ENCODE measurements at places on chromosomes 13 and 19.

GRCh38 chr13:41827507-41828213 lies 133.2 kb downstream of the VWA8 start:
- no peak for DNase-seq

- DNase-seq = no peak
Observed at GRCh38 chr13:61036715-61037114, 378.9 kb downstream of the PCDH20 start.

DNA sequence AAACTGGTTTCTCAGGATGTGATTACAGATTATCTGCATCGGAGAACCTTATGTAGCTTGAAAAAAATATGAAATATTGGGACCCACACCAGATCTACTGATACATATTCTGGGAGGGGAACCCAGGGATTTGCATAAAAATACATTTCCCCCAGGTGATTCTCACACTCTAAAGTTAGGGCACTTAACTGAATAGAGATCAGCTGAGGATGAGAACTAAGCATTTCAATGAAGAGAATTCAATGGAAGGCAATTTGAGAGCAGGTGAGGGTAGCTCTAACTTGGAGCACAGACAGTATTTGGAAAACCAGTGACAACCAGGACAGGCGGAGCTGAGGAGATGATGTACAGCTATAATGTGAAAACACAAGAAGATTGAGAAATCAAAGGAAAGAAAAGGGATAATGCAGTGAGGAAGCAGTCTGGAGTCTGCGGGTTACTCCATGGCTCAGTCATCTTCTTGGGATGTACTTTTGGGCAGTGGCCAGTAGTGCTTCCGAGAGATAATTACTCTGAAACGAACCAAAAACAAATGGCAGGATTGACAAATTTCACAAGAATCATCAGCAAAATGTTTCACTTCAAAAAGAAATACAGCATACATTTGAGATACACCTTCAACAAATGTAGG lies 6.1 kb upstream of the OXGR1 start:
- no peak for DNase-seq

GRCh38 chr13:20221772-20222171 lies 10.3 kb downstream of the GJB6 start:
- no peak for DNase-seq

DNA sequence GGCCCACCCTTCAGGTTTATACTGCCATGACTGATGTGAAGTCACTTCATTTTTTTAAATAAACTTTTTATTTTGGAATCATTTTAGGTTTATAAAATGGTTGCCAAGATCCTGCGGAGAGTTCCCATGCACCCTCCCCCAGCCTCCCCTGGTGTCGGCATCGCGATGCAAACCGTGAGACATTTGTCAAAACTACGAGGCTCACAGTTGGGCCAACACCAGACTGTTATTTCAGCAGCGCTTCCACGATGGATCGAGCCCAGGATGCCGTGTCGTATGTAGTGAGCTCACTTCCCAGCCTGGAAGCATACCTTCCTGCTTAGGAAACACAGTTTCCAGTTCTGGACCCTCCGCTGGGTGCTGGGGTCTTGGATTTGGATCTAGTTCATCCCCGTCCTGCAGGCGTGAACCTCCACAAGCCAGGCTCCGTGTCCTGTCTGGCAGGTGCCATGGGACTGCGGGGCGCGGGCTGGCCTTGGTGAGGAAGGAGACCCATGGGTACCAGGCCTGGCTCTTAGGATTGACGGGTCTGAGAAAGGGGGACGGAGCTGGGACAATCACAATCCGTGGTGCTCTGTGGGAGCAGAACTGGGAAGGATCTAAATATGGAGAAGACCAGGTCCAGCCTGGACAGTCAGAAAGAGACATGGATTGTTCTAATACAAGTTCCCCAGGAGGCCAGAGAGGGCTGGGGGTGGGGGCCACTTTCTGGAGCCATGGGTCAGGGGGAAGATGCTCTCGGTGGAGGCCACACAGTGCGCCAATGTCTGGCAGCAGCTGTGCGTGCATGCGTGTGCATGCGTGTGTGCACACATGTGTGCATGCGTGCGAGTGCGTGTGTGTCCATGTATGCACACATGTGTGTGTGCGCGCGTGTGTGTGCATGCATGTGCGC lies 2.4 kb upstream of the SBK2 start:
- no peak for DNase-seq

DNA sequence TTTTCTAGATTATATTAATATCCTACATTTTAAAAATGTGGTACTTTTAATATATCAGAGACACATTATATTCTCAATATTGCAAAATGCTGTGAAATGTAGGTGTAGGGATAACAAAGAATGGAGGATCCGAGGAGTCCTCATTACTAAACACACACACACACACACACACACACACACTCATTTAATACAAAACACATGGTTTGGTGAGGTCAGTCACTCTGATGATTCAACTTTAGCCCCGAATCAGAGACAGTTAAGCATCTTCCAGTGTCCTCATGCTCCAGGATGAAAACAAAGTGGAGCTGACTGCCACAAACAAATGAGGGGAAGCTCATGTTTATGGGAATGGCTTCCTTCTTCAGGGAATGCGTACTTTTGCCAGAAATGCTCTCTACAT lies 147.5 kb downstream of the CYSLTR2 start:
- no peak for DNase-seq

- DNase-seq = no peak
Observed at GRCh38 chr19:33826521-33826920, 29.9 kb downstream of the KCTD15 start.

DNA sequence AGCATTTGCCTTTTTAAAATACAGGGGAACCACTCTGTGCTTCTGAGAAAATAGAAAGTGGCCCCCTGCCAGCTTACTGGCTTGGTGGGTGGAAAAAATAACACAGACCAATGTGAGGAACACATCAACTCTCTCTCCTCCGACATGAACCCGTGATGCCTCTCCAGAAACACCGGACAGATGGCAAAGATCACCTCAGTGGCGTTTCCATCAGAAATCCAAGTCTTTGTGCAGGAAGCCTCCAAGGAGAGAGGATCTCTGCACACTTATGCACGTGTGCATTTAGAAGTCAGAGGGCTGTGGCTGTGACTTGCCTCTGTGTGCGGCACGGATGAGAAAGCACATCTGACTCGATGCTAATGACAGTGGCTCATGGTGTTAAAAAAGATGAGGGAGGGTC lies 112.3 kb upstream of the KLF12 start:
- DNase-seq = peak; percentile 40

DNA sequence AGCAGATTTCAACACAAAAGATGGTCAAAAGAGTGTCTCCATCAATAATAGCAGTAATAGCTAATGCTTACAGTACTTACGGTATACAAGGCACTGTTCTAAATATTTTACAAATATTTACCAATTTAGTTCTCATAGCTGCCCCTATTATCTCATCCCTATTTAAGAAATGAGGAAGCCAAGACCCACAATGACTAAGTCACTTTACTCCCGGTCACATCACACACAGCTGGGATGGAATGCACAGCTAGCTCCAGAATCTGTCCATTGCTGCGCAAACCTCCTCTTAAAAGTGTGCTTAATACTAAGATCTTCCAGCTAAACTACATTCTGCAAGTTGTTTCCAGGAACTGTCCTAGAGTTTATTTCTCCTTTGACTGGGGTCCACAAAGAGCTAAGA lies 63.4 kb downstream of the RAP2A start:
- no peak for DNase-seq

- no peak for DNase-seq
Observed at GRCh38 chr13:20713751-20714150, 10.3 kb downstream of the IL17D start.

- no peak for DNase-seq
Observed at GRCh38 chr13:33548069-33548468, 262.5 kb upstream of the STARD13 start.

GRCh38 chr13:47846886-47847285 lies 154.2 kb downstream of the SUCLA2 start:
- no peak for DNase-seq

- DNase-seq = no peak
Observed at GRCh38 chr13:65959305-65959704, 1270.8 kb downstream of the PCDH9 start.

DNA sequence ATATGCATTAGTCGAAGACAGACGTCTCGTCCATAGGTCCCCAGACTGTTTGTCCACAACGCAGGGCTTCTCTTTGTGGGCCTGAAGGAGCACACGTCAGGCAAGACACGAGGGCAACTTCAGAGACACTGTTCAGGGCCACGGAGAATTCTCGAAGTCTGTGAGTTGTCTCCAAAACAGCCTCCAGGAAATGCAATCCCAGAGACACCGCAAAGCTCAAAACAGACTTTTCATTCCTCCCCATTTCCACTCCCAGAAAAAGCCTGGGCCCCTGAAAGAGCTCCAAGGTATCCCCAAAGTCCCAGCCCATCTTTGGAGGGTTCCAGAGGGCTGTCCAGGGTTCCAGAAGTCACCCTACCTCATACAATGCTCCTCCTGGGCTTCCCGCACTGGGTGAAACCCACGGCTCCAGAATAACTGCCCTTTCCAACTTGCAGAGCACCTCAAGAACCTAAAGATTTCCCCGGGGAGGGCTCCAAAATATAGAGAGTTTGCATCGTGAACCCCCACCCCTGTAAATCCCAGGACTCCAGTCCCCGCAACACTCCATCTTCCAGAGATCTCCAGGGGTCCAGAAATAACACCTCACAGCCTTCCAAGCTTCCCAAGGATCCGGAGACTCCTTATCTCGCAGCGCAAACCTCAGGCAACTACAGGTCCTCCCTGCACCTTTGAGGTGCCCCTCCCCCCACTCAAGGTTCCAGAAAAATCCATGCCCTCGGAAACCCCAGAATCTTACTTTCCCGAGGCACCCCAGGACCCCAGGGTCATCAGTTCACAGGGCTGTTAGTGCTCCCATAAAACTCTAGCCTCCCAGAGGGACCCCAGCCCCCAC lies 687 bp upstream of the FTL start:
- no peak for DNase-seq

DNA sequence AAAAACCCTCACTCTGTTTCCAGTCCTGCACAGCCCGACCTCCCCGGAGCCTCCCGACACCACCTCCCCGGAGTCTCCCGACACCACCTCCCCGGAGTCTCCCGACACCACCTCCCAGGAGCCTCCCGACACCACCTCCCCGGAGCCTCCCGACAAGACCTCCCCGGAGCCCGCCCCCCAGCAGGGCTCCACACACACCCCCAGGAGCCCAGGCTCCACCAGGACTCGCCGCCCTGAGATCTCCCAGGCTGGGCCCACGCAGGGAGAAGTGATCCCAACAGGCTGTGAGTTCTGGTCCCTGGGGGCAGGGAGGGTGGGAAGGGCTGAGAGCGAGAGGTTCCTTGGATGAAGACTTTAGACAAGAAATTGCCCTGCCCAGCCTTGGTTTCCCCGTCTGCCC lies 5.4 kb downstream of the MADCAM1 start:
- DNase-seq = no peak

GRCh38 chr13:106010836-106011235 lies 524.6 kb downstream of the EFNB2 start:
- no peak for DNase-seq

GRCh38 chr13:33728271-33729037 lies 89.5 kb upstream of the RFC3 start:
- DNase-seq = no peak

GRCh38 chr13:71090990-71091389 lies 776.0 kb downstream of the DACH1 start:
- DNase-seq = no peak

- no peak for DNase-seq
Observed at GRCh38 chr19:11154683-11155047, 917 bp downstream of the SPC24 start.

- DNase-seq = no peak
Observed at GRCh38 chr19:1361601-1362386, 21.9 kb upstream of the NDUFS7 start.

GRCh38 chr13:24899601-24900000 lies 135.6 kb downstream of the RNF17 start:
- DNase-seq = no peak

GRCh38 chr13:45385907-45386553 lies 32.1 kb downstream of the SLC25A30 start:
- DNase-seq = no peak

GRCh38 chr19:55536951-55537740 lies at the start of gene SBK2:
Gene SBK2, minus strand, starts transcription at chr19:55537133. Its CDS starts 839 bp downstream, at chr19:55536294.
- DNase-seq = no peak

DNA sequence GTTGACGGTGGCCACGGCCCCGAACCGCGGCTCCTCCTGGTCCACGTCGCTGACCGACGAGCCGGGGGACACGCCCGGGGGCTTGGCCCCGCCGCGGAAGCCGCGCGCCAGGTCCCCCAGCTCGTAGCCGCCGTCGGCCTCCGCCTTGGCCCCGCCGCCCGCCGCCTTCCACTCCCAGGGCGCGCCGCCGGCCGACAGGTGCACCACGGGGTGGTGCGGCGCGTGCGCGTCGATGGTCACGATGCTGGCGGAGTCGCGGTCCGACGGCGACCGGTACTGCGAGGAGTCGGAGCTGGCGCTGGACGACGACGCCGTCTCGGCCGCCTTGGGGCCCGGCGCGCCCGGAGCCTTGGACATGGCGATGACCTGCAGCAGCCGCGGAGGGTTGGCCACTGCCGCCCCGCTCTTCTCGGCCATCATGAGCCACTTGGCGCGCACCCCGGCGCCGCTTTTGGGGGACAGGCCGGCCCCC lies 9.0 kb downstream of the PLPPR3 start:
- DNase-seq = no peak

- no peak for DNase-seq
Observed at GRCh38 chr13:98265692-98266551, 88.9 kb upstream of the RNF113B start.

GRCh38 chr19:58388175-58388526 lies 1.1 kb downstream of the RPS5 start:
- no peak for DNase-seq

DNA sequence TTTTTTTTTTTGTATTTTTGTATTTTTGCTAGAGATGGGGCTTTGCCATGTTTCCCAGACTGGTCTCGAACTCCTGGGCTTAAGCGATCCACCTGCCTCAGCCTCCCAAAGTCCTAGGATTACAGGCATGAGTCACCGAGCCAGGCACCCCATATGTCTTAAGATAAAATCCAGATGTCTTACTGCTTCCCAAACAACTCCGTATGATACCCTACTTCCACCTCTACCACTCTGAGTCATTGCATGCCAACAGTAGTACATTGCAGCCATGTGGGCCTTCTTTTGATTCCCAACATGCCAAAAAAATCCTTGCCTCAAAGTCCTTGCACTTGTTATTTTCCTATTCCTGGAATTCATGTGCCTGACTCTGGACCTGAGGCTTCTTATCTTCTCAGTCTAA lies 799.2 kb downstream of the GPC5 start:
- DNase-seq = no peak
